ENCODE measurements at places on chromosomes 1 and 21. TPM values are rescaled to one million over a fixed set of nuclear protein-coding genes. Genes with fewer than 3 reads are reported as not detected.
A peak's percentile ranks its signal among the peaks of the same experiment; 100 is the strongest.

- H3K36me3 ChIP-seq: no peaks in the 10 kb centered on the region
- peaks cover 8% of the 10 kb centered on the region for H3K4me1 ChIP-seq
- H3K27ac ChIP-seq: no peak overlapping the region
These were observed 2.7 kb downstream of the GIPC2 start for GRCh38 chr1:78048446-78048845.

- H3K4me3 ChIP-seq: no peak overlapping the region
- H3K27ac ChIP-seq: no peak overlapping the region
- H3K36me3 ChIP-seq: no peaks in the 10 kb centered on the region
- no peaks in the 10 kb centered on the region for H3K4me1 ChIP-seq
- peak; percentile 32 for DNase-seq
These were observed 104.7 kb downstream of the CAMTA1 start for GRCh38 chr1:6889875-6890480.

KCNK1 gene
- total RNA-seq: 5.7 TPM

HSD3B1 gene
- 2.8 TPM for total RNA-seq

Measured in astrocyte (in vitro differentiated cells and primary cell).